Cardiac ventricle fibroblast (primary cell): ENCODE measurements at places on chromosomes 5 and 9. TPM values are rescaled to one million over a fixed set of nuclear protein-coding genes. Genes with fewer than 3 reads are reported as not detected.

Gene TRIM36
- total RNA-seq: 0.12 TPM in 1 of 2 replicates, not detected in the other

Gene HRCT1
- total RNA-seq: 2.4 and 2.6 TPM in 2 replicates

Gene IFNA21
- not detected in 2 replicates for total RNA-seq

Gene ZNF474
- total RNA-seq: 0.05 TPM in 1 of 2 replicates, not detected in the other

Gene GARIN3
- total RNA-seq: not detected in 2 replicates

Gene TTC23L
- total RNA-seq: 0.19 TPM in 1 of 2 replicates, not detected in the other

Gene LRRC26
- total RNA-seq: not detected in 2 replicates

Gene CCNG1
- total RNA-seq: 229 and 247 TPM in 2 replicates
